Bronchus fibroblast of lung (primary cell): ENCODE measurements at places on chromosomes 12 and 14. TPM values are rescaled to one million over a fixed set of nuclear protein-coding genes. Genes with fewer than 3 reads are reported as not detected.

The NEUROD4 gene
- total RNA-seq, result not detected in 2 replicates

The RPL10L gene
- total RNA-seq, result not detected in 2 replicates

The SYNE3 gene
- 7.6 and 7.9 TPM in 2 replicates for total RNA-seq

The ALG10B gene
- total RNA-seq, result 2.0 and 2.1 TPM in 2 replicates

The SYNDIG1L gene
- under 0.01 TPM in 1 of 2 replicates, not detected in the other for total RNA-seq

The CD69 gene
- not detected in 2 replicates for total RNA-seq

The EML1 gene
- total RNA-seq, result 11.1 and 11.3 TPM in 2 replicates

The FAIM2 gene
- total RNA-seq, result 0.15 and 2.5 TPM in 2 replicates

The G2E3 gene
- 11.9 and 18.0 TPM in 2 replicates for total RNA-seq

The ZNF891 gene
- 0.30 and 0.34 TPM in 2 replicates for total RNA-seq

The RNASE2 gene
- not detected in 2 replicates for total RNA-seq

The IFNG-AS1 gene
- total RNA-seq, result not detected in 2 replicates

The KLRG1 gene
- 0.45 and 1.7 TPM in 2 replicates for total RNA-seq
